ENCODE measurements at places on chromosomes 1 and 21.

- DNase-seq, result no peak
Observed at GRCh38 chr1:210709701-210710100, 381.0 kb downstream of the HHAT start.

DNA sequence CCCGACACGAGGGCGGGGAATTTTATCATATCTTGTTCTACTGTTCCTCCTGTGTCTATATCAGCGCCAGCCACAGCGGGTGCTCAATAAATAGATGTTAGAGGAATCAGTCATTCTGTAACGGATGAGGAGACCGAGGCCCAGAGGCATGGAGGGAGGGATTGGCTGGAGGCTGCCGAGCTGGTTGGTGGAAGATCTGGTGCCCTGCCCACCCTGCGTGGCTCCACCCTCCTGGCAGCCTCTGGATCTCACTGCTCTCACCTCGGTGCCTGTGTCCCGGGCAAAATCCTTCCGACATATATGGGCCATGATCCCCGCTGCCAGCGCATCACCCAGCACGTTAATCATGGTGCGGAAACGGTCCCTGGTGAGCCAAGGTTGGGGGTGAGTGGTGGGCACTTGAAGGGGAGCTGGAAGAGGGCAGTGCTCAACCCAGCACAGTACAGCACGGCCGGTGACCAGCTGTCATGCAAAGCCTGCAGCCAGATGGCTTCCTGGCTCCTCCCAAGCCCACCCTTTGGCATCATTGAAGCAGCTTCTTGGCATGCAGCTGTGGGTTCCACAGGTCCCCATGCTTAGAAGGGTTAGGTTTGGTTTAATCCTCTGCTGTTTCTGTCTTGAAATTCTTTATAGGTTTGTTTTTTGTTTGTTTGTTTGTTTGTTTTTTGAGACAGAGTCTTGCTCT, 26.7 kb downstream of the PODN start:
- no peak for DNase-seq

DNA sequence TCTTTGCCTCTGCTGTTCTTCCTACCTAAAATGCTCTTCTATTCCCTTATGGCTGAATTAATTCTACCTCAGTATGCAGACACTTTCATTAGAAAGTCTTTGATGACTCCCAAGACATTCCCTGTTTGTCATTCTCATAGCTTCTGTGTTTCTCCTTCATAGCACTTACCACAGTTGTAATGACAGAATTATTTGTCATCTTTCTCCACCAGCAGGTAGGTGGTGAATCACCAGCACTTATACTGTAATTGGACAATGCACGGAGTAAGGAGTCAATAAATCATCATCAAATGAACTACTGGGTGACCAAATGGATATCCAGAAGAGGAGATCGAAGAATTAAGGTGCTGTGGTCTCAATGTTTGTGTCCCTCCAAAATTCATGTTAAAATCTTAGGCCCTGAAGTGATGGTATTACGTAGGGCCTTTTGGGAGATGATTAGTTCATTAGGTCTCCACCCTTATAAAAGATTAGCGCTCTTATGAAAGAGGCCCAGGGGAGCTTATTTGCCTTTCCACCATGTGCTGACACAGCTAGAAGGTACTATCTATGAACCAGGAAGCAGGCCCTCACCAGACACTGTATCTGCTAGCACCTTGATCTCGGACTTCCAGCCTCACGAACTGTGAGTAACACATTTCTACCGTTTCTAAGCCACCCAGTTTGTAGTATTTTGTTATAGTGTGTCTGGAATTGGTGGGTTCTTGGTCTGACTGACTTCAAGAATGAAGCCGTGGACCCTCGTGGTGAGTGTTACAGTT, 2.4 kb upstream of the CCT8 start:
- DNase-seq, result no peak

- DNase-seq, result no peak
Observed at GRCh38 chr21:14911351-14911750, 153.4 kb downstream of the NRIP1 start.

GRCh38 chr21:45818276-45818903, 163.2 kb upstream of the COL6A1 start:
- peak; percentile 89 for DNase-seq

DNA sequence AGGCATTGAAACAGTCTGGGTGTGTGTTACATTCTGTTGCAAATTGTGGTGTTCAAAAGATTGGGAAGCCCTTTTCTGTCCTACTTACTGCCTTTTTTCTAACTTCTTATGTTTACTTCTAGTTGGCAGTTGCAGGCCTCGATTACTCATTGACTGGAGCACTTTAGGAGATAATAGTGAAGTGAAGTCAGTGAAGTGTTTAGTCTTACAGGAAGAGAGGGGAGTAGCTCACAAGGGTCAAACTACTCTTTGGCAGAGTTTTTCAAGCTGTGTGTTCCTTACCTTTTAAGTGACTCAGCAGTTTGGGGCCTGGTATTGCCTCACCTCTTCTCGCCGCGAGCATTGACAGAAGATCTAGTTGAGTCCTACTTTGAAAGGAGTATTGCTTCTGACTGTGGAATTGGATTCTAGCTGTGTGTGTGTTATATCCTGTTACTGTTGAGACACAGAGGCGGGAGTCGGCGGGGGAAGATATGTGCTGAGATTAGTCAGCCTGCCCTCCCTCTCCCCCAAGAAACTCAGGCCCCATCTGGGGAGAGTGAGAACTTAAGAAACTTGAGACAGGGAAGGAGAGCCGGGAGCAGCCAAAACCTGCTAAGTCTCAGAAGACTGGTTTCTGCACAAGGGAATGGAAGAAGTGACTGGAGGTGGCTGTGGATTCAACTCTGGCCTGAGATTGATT, 19.3 kb downstream of the AHCYL1 start:
- DNase-seq, result peak; percentile 70

DNA sequence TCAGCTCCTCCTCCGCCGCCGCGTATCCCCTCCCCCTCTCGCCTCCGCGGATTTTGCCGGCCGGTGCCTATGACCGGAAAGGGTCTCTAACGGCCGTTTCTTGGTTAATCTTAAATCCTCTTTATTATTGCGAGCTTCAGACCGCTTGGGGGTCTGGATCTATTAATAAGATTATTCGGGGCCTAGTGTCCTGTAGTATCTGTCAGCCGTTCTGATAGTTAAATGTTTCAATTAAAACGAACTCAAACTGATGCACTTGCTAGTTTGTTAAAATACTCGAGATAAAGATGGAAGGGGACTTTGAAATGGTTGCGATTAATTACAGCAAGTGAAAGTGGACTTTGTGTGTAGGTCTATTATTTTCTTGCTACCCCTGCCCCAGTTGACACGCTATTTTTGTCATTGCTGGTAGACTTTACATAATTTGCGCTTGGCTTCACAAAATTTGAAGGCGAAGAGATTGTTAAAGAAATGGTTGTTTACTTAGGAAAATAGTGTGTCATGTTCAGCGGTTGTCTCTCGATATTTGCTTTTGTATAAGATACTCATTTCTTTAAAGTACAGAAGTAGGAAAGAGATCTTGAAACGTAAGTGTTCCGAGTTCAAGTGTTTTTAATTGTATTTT, 779 bp downstream of the SON start:
- DNase-seq, result peak; percentile 82

- DNase-seq, result no peak
Observed at GRCh38 chr1:186540521-186540920, 79.6 kb upstream of the PDC start.

DNA sequence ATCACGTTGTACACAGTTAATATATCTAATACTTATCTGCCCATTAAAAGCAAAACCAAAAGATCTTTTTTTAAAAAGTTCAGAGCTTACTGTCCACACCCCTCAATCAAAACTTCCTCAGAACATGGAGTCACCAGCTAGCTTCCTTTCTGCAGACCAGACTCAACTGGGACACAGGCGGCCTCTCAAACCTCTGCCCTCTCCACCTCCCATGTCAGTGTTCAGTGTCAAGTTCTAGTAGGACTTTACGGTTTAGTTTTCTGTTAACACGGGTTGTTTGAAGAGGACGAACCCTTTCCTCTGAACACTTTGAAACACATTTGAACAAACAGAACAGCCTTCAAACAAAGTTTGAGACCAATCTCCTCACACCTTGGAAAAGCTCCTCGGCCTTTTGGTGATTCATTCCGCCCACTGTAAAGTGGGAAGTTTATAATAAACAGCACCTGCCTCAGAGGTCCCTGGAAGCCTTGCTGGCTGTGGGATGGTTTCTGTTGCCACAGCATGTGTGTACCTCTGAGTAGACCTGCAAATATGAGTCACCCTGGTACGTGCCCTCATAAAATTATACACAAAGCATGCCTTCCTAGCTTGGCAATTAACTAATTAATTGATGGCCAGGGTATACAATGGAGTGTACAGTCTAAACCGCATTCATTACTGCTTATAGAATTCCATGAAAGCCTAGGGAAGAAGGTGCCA, 48.4 kb upstream of the SIPA1L2 start:
- DNase-seq, result no peak

GRCh38 chr1:31523769-31524168, 52.5 kb upstream of the TINAGL1 start:
- no peak for DNase-seq

GRCh38 chr21:29390778-29391177, 92.1 kb downstream of the BACH1 start:
- DNase-seq, result no peak

DNA sequence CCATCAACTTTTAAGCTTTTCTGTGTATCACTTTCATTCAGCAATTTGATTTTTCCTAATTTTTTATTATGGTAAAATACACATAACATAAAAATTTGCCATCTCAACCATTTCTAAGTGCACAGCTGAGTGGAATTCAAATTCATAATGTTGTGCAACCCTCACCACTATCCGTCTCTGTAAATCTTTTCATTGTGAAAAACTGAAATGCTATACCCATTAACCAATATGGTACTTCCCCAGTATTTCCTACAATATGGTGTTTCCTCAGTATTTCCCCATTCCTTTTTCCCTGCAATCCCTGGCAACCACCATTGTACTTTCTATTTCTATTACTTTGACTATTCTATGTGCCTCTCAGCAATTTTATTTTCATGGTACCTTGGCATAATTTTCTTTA, 6.8 kb downstream of the STPG1 start:
- DNase-seq, result no peak
